ENCODE measurements at places on chromosomes 12 and 14.

GRCh38 chr12:45336331-45336730 lies 120.4 kb downstream of the ANO6 start:
- no peak for DNase-seq

GRCh38 chr14:54756656-54757392 lies 145.8 kb downstream of the GCH1 start:
- DNase-seq = no peak

- DNase-seq = no peak
These were observed 1761.3 kb upstream of the SEL1L start for GRCh38 chr14:83294941-83295340.

DNA sequence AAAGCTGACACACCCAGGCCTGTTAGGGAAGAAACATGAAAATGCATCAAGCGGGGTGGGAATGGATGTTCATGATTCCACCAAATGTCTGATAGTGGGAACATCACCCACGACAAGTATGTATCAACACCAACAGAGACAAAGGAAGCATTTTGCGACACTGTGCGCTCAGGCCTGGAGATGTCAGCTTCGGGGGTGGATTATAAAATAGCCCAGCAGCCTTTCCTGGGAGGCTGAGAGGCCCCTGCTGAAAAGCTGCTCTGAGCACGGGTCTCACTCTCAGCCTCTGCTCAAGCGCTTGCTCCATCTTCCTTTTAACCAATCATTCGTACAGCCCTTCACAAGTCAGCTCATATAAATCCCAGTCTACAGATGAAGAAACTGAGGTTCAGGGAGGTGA lies 213.5 kb downstream of the BCL11B start:
- DNase-seq = no peak

DNA sequence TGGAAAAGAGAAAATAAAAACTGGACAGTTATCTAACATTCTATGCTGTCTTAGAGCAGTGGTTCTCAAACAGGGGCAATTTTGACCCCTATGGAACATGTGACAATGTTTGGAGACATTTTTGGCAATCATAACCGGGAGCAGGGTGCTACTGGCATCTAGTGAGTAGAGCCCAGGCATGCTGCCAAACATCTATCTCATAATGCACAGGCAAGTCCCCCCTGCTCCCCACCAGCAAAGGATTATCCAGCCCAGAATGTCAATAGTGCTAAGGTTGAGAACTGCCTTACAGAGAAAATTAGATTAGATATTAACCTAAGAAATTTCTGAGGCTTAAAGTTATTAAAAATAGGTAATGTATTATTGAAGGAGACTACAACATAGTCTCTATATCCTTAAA lies 22.9 kb upstream of the CATSPERB start:
- DNase-seq = no peak

DNA sequence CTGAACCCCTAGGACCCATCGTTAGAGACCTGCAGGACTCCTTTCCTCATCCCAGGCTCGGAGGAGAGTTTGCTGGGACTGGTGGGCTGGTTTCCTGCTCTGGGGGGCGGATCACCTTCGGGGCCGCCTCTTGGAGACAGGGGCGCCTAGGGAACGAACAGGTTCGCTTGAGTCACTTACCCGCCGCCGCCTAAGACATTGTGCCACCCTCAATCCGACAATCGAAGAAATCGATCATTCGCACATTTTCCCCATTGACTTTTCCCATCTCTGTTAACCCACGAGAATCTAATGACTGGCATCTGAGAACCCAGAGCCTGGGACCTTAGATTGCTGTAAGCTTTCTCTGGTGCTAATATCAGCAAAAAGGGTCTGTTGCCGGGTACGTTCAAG lies 322 bp downstream of the SLC39A9 start:
- no peak for DNase-seq

DNA sequence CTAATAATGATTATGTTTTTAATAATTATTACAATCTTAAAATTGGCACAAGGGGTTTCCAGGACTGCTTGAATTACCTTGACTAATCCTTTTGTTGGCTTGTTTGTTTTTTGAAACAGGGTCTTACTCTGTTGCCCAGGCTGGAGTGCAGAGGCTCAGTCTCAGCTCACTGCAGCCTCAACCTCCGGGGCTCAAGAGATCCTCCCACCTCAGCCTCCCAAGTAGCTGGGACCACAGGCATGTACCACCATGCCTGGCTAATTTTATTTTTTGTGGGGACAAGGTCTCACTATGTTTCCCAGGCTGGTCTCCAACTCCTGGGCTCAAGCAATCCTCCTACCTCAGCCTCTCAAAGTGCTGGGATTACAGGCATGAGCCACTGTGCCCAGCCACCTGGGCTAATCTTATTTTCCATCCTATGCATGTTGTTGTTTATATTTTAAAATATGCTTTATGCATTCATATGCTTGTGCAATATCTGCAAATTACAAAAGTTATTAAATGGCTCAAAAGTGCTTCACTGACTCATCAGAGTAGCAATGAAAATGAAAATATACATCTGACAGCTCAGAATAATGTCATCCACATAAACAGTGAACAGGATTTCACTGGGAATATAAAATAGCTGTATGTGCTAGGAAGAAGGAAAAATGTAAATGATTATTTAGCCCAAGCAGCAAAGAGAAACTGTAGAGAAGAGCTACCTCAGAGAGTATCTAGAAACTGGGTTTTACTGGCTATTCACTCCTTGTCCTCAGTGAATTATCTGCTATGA lies 24.8 kb upstream of the PLEKHG6 start:
- DNase-seq = no peak

DNA sequence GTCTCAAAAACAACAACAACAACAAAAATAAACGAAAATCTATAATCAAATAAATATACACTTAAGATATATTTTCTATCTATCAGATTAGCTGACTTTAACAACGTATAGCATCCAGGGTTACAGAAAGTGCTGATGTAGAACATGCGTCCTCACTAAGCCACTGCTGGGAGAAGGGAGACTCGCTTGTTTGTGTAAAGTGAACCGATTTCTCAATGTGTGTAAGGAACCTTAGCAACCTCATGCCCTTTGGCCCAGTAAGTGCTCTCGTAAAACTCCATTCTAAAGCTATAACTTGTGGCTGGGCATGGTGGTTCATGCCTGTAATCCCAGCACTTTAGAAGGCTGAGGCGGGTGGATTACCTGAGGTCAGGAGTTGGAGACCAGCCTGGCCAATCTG lies 23.8 kb downstream of the NFKBIA start:
- no peak for DNase-seq

Measured in brain (organoid and tissue), 16 donors.